ENCODE measurements at places on chromosomes 16 and 17.

- DNase-seq = peak; percentile 28
Measured at GRCh38 chr16:12951392-12951791, 50.0 kb downstream of the SHISA9 start.

DNA sequence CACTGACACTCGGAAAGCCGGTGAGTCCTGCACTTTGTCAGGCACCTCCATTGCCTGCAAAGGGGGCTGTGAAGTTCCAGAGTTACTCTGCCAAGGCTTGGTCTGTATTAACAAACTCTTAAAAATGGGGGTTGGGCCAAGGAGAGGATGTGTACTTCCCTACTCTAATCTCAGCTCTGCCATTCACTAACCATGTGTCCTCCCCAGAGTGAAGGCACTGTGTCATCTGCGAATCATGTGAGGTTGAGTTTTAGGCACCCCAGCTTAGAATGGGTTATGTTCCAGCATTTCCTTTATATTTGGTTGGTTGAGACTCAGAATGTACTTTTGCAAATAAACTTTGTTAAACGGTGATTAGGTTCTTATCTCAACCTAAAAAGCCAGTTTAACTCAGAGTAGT lies 24.9 kb downstream of the ERCC4 start:
- DNase-seq = no peak

DNA sequence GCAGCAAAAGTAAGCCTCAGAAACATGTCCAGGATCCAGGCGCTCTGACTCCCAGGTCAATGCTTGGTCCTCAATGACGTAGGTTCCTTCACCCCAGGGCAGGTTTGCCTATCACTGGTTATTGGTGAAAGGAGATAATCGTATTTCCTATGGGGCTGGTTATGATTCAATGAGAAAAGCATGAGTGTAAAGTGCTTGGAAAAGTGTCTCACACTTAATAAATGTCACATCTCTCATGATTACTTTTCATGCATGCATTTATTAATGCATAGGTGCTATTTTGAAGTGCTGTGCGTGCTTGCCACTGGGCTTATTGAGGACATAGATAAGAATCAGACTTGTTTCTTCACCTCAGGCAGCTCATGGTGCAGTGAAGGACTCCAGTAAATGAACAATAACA lies 10.4 kb upstream of the CDH13 start:
- no peak for DNase-seq

DNA sequence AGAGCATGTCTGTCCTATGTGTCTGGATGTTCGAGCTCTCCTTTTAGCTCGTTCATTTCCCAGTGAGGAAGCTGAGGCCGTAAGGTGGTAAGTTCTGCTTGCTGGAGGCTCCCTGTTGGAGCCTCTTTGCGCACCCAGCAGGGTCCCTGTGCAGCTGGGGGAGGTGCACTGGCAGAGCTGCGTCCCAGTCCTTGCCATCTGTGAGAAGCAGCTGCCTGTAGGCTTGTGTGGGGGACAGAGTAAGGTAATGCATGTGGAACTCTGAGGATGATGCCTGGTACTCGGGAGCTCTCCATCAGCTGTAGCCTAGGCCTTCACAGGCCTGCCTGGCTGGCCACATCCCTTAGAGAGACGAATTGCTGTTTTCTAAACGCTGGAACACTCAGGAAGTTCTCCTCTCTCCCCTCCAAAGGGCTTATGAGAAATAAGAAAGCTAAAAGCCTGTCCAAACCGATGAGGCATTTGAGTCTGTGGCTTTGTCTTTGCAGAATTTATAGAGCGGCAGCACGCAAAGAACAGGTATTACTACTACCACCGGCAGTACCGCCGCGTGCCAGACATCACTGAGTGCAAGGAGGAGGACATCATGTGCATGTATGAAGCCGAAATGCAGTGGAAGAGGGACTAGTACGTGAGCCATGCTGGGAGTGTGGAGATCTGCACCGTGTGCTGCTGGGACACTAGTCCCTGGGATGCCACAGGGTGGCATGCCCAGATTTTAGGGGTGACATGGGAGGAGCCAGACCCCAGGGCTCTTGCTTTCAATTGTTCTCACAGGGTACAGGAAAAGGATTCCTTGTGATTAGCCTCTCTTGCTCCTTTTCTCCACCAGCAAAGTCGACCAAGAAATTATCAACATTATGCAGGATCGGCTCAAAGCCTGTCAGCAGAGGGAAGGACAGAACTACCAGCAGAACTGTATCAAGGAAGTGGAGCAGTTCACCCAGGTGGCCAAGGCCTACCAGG lies 1.6 kb downstream of the NDUFB10 start:
- DNase-seq = peak; percentile 50

DNA sequence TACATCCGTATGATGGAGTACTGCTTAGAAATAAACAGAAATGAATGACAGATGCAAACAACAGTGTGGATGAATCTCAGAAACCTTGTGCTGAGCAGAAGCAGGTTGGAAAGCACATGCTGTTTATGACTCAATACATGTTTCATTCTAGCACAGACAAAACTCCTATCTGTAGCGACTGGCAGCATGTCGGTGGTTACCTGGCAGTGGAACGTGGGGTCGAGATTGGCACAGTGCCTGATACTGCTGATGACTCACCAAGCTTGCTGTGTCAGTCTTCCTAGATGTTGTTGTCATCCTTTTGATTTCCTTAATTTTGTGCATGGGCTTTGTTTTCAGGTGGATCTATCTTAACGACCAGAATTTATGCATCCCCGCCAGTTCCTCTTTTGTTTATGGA lies 62.1 kb downstream of the GAN start:
- no peak for DNase-seq

DNA sequence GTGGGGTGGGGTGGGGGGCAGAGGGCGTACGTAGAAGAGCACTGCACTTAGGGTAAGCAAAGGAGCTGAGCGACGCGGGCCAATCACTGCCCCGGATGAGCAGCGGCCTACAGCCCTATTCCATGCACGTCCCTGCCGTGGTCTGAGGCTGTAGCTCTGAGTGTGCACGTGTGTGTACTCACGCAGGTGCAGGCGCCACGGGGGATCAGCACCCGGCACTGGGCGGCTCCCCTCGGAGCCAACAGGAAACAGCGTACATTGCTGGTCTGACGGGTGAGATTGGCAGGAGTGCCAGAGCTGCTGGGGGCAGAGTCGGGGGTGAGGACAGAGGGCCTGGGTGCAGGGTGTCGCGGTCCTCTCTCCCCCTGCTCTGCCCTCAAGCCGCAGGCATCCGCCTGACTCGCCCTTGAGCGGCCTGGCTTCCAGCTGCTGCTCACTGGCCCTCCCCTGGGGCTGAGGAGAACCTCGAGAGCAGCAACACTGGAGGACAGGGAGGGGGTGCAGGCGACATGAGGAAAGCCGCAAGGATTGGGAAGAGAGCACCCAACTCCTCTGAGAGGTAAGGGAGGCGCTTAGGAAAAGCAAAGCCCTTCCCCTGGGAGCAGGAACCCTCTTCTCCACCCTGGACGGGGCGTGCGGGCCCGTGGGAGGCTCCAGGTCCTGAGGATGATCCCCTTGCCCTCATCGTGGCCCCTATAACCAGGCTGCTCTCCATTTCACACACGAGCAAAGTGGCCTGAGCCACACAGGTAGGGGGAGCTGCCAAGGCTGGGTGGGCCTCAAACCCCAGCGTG lies 57.8 kb downstream of the ENGASE start:
- DNase-seq = peak; percentile 81

GRCh38 chr17:80833952-80834892 lies 157.4 kb upstream of the CHMP6 start:
- no peak for DNase-seq

DNA sequence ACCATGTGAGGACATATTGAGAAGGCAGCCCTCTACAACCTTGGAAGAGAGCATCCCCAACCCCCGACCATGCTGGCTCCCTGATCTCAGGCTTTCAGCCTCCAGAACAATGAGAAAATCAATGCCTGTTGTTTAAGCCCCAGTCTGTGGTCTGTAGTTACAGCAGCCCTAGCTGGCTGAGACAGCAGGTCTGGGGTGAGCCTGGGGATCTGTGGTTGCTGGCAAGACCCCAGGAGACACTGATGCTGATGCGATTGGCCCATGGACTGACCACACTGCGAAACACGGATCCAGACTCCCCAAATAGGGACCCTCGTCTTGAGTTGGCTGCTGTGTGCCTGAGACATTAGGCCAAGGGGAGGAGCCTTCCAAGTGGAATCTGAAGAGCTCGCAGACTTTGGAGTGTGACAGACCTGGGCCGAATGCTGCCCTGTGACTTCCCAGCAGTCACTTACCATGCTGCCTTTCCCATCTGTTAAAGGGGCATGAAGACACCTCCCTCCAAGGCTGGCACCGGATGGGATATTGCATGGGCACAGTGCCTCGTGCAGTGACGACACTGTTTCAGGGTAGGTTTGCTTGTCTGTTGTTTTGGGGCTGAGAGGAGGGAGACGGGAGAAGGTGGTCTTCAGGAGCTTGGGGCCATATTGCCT lies 147.8 kb upstream of the RPL38 start:
- peak; percentile 15 for DNase-seq

GRCh38 chr16:75578212-75578611 lies 12.0 kb downstream of the GABARAPL2 start:
- DNase-seq = no peak

DNA sequence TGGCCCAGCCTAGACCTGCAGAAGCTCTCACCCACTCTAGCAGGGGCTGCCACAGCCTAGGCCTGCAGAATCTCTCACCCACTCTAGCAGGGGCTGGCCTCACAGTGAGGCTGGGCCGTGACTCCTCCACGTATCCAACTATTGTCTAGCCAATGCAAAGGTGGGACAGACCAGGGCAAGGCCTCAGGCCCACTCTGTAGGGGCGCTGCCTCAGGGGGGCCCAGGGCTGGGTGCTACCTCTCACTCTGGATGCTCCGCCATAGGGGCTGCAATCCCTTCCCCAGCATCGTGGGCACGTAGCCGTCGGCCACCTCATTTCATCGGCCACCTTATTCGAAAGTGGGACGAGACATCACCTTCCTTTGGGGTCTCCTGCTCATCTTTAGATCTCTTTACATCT lies 51.7 kb downstream of the RPH3AL start:
- no peak for DNase-seq

DNA sequence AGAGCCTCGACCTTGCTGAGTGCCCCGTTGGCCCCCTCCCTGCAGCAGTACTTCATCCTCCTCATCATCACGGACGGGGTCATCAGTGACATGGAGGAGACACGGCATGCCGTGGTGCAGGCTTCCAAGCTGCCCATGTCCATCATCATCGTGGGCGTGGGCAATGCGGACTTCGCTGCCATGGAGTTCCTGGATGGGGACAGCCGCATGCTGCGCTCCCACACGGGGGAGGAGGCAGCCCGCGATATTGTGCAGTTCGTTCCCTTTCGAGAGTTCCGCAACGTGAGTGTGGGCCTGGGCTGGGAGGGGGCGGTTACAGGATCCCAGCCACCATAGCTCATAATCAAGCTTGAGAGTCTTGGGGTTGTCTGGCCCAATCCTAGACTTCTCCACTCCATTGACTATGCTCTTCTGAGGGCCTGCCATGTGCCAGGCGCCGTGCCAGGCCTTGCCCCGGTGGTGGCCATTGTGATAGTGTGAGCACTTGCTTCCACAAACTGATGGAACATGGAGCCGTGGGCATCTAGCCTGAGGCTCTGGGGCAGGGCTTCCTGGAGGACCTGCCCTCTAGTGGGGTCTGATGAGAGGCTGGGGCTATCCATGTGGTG lies 39.7 kb downstream of the PSME3IP1 start:
- DNase-seq = no peak

DNA sequence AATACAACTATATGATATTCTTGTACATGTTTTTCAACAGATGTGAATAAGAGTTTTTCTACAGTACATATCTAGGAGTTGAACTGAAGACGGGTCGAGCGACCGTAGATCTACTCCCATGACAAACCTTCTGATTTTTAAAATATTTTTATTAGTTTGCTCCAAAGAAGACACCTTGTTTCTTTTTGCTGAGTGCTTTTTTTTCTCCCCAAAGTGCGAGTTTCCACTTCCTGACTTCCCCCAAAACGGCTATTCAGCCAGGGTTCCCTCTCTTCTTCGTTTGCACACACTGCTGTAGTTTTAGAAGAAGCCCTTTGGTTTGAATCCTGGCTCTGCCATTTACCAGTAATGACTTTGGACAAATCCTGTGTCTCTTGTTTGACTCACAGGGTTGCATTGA lies 241.7 kb upstream of the MAF start:
- no peak for DNase-seq

DNA sequence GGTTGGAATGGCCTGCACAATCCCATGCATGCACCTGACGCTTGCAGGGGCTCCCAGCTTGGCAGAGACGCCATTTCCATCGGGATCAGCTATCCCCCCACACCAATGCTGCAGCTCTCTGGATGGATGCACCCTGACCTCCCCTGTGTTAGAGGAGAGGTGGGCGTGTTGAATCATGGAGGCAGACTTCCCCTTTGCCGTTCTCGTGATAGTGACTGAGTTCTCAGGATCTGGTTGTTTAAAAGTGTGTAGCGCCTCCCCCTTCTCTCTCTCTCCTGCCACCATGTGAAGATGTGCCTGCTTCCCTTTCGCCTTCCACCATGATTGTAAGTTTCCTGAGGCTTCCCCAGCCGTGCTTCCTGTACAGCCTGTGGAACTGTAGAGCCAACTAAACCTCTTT lies 17.8 kb upstream of the KCNH6 start:
- DNase-seq = no peak

- DNase-seq = no peak
Measured at GRCh38 chr16:62102588-62102987, 66.3 kb upstream of the CDH8 start.

DNA sequence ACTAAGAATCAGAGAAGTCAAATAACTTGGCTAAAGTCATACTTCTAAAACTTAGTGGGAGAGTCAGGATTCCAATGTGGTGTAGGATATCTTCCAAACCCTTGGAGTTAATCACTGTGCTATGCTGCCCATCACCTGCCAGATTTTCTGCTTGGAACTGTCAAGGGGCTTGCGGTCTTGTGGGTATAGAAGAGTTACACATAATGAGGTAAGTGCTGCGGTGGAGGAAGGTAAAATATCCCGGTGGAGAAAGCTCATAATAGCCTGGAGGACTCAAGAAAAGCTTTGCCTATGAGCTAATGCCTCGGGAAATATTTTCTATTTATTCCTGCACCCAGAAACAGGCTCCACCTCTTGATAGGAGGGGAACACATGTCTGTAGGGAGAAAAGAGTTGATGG lies 195.6 kb downstream of the UTP18 start:
- no peak for DNase-seq

DNA sequence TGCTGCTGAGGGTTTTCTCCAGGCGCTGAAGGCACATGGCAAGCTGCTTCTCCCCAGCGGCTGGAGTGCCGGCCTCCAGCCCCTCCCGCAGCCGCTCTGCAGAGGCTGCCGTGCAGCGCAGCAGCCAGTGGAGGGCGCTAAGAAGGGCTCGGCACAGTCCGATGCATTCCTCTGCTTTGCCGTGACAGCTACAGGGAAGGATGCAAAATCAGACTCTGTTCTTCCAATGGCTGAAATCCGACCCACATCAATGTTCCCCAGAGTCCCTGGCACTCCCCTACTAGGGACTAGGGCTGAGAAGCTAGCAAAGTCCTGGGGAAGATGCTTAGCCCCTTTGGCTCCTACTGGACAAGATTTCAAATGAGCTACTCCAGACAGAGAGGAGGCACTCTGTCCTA lies 19.0 kb downstream of the MED24 start:
- no peak for DNase-seq

- DNase-seq = no peak
Measured at GRCh38 chr17:61000911-61001310, 323.3 kb downstream of the BCAS3 start.
